ENCODE measurements at places on chromosomes 7 and 10.

GRCh38 chr10:23358357-23358756 is 13.8 kb upstream of the C10orf67 start:
- no peak for DNase-seq

DNA sequence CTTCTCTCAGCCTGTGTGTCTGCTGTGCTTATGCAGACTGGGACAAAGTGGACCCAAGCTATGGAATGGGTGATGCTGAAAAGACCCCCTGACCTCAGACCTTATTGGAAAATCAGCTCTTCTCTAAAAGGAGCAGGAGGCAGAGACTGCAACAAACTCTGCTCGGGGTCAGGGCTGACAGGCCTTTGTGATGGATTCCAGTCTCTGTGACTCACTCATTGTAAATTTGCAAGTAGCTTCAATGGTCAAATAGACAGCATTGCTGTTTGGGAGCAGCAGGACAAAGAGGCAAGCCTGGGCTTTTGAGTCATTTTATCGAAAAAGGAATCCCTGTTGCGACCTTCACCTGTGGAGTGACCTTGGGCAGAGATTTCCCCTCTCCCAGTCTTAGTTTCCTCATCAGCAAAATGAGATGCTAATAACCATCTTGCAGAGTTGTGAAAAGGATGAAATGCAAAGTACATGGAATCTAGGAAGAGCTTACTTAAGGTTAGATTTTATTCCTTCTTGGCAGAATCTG is 26.1 kb upstream of the GPR26 start:
- DNase-seq, result no peak

DNA sequence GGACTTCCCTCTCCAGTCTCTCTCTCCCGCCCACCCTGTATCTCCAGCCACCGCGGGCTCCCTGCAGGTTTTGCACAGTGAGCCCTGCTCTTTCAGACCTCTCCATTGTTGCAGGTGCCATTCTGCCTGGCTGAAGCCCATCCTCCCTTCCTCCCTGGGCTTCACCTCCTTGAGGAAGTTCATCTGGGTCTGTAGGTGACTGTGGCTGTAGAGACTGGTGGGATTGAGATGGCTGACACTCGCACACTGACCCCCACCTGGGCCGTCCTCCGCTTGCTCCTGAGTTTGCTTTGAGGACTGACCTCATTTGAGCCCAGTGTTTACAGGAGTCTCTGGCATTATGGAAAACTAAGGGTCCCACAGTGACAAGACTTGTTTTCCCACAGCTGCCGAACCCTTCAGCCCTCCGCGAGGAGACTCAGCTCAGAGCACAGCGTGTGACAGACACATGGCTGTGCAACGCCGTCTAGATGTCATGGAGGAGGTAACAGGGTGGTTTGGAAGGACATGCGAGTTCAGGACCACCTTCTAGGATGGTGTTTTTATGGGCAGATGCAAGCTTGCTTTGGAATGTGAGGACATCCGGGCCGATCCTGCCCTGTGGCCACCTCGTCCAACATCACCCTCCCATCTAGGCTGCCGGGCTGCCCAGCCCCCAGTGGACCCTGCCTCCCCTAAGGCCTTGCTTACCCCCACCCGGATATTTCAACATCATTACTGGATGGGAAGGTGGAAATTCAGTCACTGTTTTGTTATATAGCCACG is 9.3 kb downstream of the PLAC9 start:
- DNase-seq, result no peak

DNA sequence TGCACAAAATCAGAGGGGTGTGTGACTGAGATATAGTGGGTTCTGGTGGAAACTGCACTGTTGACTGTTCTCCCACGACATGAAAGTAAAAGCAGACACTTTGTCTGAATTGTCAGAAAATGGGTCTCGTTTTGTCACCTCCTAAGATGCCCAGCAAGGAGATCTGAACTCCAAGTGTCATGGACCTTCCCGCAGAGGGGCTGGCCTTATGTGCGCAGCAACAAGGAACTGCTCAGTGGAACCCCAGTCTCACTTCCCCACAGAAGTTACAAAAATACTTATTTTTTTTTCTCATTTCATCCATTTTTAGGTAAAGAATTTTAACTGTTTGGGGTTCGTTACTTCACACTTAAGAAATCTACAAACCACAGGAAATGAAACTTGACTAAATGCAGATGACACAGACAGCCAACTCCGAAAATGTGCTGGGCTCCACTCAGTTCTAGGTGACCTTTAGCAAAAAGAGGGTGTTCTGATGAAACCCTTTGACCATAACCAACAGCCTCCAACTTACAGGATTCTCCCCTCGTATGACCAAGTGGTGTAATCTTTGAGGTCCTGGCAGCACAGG is 115.0 kb downstream of the FAM107B start:
- peak; percentile 39 for DNase-seq

- no peak for DNase-seq
Measured at GRCh38 chr7:92727755-92728154, 108.6 kb downstream of the CDK6 start.

GRCh38 chr10:45513551-45513950 is 139.5 kb downstream of the ALOX5 start:
- no peak for DNase-seq

- peak; percentile 87 for DNase-seq
Measured at GRCh38 chr7:1028044-1028770, 16.1 kb upstream of the GPR146 start.

DNA sequence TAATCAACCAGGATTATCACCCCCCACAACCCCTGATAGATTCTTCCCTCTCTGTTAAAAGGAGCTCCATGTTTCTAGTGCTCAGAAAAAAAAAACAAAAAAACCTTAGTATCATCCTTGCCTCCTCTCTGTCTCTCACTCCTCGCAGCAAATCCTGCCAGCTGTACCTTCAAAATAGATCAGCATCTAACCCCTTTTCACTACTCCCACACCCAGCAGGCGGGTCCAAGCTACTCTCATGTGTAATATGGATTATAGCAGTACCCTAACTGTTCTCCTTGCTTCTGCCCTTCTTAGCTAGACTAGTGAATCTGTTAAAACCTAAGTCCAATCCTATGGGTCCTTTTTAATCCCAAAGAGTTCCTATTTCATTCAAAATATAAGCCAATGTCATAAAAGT is 667.4 kb downstream of the MAGI2 start:
- no peak for DNase-seq

GRCh38 chr10:28020993-28021982 is 22.4 kb upstream of the ODAD2 start:
- no peak for DNase-seq

DNA sequence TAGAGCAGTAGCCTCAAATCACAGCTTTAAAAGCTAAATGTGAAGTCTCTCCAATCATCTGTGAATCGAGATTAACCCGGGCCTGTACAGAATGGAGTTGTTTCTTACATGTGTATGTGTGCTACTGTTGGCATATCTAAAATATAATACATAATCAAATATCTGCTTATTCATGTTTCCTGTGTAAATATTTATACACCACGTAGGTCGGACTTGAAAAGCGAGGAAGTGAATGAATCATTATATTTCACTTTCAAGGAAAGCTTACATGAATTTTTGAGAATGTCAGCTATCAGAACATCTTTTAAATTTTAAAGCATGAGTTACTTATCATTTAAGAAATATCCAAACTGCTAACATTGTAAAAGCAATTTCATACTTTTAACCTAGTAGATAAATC is 233.3 kb downstream of the SLC25A13 start:
- DNase-seq, result no peak

All from stimulated activated CD4-positive, alpha-beta T cell treated with anti-CD3 and anti-CD28 coated beads, Interleukin-12 subunit alpha, Interleukin-12 subunit beta, amount 100 ng/mL, for 48 hours (primary cell).